Muscle of arm (tissue), 14 donors: ENCODE measurements at places on chromosomes 5 and 9.

DNA sequence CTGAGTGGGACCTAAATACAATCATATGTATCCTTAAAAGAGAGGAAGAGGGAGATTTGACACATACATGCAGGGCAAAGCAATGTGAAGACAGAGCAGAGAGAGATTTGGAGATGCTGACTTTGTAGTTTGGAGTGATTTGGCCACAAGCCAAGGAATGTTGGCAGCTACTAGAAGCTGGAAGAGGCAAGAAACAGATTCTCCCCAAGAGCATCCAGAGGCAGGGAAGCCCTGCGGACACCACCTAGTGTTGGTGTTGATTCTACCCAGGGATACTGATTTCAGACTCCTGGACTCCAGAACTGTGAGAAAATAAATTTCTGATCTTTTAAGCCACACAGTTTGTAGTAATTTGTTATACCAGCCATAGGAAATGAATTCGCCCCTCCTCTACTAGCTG is 64.9 kb upstream of the OSMR start:
- DNase-seq = peak; percentile 72

DNA sequence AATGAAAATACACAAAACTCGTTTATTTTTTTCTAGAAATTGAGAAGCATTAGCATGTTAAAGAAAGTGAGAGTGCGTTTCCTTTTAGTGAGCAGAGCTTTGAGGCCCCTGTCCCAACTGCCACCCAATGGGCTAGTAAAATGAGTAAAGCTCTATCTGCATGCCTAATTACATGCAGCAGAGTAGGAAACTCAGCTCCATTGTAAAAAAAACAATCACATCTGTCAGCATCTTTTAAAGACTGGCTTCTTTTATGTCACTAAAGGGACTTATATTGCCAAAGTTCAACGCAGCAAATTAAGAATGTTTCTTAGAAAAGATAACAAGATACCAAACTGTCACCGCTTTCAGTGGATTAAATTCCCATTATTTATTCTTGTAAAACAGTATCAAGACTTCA is 154.0 kb downstream of the SNCAIP start:
- no peak for DNase-seq

DNA sequence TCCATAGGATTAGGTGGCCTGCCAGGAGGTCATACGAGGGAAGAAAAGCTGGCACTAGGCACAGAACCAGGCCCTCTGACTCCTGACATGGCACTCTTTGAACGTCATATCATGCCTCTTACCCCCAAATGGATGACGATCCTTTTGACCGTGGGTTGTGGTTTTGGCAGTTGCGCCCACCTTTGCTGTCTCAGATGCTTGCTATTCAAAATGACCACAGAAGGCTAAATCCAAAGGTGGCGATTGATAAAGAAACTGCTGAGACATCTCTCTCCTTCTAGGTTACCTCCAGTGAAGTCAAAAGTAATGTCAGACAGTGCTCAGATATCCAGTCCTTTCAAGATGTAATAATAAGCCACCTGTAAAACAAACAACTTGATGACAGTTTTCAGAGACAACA is 385.0 kb downstream of the EFNA5 start:
- no peak for DNase-seq

DNA sequence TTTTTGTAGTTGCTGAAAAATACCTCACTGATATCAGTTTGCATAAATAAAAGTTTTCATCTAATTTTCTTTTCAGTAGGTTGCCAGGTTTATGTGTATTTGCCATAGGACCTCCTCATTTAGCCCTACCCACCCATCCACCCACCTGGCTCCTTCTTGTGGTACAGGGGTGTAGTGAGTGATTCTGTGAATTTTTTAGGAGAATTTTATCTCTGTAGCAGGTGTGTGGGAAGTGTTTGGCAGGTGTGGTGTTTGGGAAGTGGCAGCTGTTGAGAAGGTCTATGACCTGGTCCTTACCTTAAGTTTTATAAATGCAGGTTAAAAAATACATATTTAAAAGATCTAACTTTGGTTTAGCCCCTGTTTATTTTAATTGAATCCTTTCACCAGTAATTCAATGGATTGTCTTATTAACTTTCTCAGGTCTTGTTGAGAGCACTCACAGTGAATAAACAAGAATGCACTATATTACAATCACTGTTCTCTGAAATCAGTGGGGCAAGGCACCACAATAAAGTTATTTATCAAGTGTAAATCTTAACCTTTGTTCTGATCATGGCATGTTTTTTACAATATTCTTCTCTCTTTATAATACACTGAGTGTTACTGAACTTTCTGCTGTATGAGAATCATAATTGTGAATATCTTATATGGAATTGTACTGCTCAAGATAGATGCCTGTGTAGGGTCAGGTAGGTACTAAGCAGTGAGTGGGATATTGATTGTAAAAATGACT is 189.1 kb downstream of the WDR70 start:
- no peak for DNase-seq

- no peak for DNase-seq
These were observed 34.2 kb downstream of the ADAMTS2 start for GRCh38 chr5:179311091-179311470.
